Osteoblast (primary cell): ENCODE measurements at places on chromosomes 1 and 21. TPM values are rescaled to one million over a fixed set of nuclear protein-coding genes. Genes with fewer than 3 reads are reported as not detected.

Gene GNG4
- under 0.01 and 0.29 TPM in 2 replicates for total RNA-seq

GRCh38 chr1:228548788-228549187, 61.6 kb downstream of the RNF187 start:
- no peak overlapping the region for H3K4me3 ChIP-seq
- H3K4me1 ChIP-seq: no peaks in the 10 kb centered on the region
- H3K27me3 ChIP-seq: no peaks in the 10 kb centered on the region
- H3K27ac ChIP-seq: no peak overlapping the region
- no peak for DNase-seq
- H3K36me3 ChIP-seq: no peaks in the 10 kb centered on the region

DNA sequence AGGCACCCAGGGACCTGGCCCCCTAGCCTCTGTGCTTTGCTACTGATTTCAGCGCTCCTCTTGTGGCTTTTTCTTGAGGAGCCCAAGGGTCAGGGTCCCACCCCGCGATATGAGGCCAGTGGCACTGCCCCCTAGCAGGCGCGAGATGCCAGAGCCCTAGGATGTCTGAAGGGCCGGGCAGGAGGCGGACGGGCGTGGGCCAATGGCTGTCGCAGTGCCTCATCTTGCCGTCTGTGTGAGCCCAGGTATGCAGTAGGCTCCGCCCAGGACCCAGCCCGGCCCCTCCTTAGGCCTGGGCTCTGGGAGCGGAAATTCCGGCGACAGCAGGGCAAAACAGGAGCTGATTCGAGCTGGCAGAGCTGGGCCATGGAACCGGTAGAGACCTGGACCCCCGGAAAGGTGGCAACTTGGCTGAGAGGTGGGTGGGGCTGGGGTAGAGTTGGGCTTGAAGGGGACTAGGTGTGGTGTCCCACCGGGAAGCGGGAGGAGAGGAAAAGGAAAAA, at the start of gene CNKSR1:
CNKSR1 (plus strand) TSS at position 310 of the 503 bp plus-strand sequence; CDS start at position 367, 57 bp downstream.
- H3K4me1 ChIP-seq: no peaks in the 10 kb centered on the region
- no peaks in the 10 kb centered on the region for H3K36me3 ChIP-seq
- no peak within 1 kb of the TSS for H3K27ac ChIP-seq
- H3K4me3 ChIP-seq: no peak within 1 kb of the TSS
- DNase-seq: no peak

GRCh38 chr1:77388661-77389060, 106.8 kb downstream of the AK5 start:
- H3K4me3 ChIP-seq: no peak overlapping the region
- peaks cover 5% of the 10 kb centered on the region for H3K4me1 ChIP-seq
- H3K27me3 ChIP-seq: no peaks in the 10 kb centered on the region
- H3K36me3 ChIP-seq: no peaks in the 10 kb centered on the region
- no peak for DNase-seq
- no peak overlapping the region for H3K27ac ChIP-seq

DNA sequence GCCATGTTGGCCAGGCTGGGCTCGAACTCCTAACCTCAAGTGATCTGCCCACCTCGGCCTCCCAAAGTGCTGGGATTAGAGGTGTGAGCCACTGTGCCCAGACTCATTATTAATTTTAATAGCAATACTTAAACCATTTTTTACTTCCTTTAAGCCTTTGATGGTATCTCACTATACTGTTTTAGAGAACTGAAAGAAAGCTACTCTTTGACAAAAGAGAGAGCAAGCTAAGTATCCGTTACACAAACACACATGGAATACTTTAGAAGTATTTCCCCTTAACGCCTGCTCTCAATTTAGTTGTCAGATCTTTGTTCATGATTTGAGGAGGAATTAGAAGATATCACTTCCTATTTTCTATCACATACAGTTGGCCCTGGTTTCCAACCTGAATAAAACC, 189.4 kb downstream of the COP1 start:
- no peak for DNase-seq
- H3K4me1 ChIP-seq: no peaks in the 10 kb centered on the region
- H3K27ac ChIP-seq: no peak overlapping the region
- H3K36me3 ChIP-seq: no peaks in the 10 kb centered on the region
- no peaks in the 10 kb centered on the region for H3K27me3 ChIP-seq

DNA sequence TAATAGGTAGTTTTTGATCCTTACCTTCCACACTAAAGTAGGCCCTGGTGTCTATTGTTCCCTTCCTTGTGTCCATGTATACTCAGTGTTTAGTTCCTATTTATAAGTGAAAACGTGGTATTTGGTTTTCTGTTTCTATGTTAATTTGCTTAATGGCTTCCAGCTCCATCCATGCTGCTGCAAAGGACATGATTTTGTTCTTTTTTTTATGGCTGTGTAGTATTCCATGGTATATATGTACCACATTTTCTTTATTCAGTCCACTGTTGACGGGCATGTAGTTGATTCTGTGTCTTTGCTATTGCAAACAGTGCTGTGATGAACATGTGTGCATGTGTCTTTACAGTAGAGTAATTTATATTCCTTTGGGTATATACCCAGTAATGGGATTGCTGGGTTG, 20.8 kb downstream of the PRCC start:
- no peak overlapping the region for H3K4me3 ChIP-seq
- DNase-seq: no peak
- H3K27ac ChIP-seq: no peak overlapping the region
- H3K36me3 ChIP-seq: peaks cover 61% of the 10 kb centered on the region
- H3K27me3 ChIP-seq: no peaks in the 10 kb centered on the region

- no peak overlapping the region for H3K4me3 ChIP-seq
- no peak for DNase-seq
- H3K36me3 ChIP-seq: no peaks in the 10 kb centered on the region
- H3K27me3 ChIP-seq: no peaks in the 10 kb centered on the region
- no peaks in the 10 kb centered on the region for H3K4me1 ChIP-seq
Measured at GRCh38 chr1:79667848-79668696, 661.5 kb upstream of the ADGRL4 start.

DNA sequence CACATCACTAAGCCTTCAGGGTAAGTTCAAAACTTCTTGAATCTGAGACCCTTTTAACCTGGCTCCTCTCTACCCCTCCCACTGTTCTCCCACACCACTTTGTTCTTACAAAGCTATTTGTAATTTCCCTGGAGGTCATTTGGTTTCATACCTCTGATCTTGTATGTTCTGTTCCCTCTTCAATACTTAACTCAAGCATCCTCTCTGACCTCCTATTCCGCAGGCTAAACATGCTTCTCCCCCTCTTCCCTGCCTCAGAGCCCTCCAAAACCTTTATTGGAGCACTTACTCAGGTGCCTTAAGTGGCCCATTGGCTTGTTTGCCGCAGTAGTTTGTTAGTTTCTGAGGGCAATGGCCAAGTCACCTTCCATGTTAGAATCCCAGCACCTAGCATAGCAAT, 54.8 kb downstream of the SSX2IP start:
- H3K4me1 ChIP-seq: peaks cover 12% of the 10 kb centered on the region
- no peak overlapping the region for H3K27ac ChIP-seq
- no peak overlapping the region for H3K4me3 ChIP-seq
- no peak for DNase-seq
- no peaks in the 10 kb centered on the region for H3K27me3 ChIP-seq

Gene SLC9A1
- 6.2 and 7.6 TPM in 2 replicates for total RNA-seq

- no peaks in the 10 kb centered on the region for H3K36me3 ChIP-seq
- H3K4me3 ChIP-seq: no peak overlapping the region
- peaks cover 14% of the 10 kb centered on the region for H3K27me3 ChIP-seq
- DNase-seq: no peak
- H3K4me1 ChIP-seq: no peaks in the 10 kb centered on the region
- H3K27ac ChIP-seq: no peak overlapping the region
Measured at GRCh38 chr21:44732956-44733355, 21.6 kb upstream of the TSPEAR start.

- no peak for DNase-seq
- H3K27me3 ChIP-seq: no peaks in the 10 kb centered on the region
- no peaks in the 10 kb centered on the region for H3K4me1 ChIP-seq
- H3K27ac ChIP-seq: no peak overlapping the region
Measured at GRCh38 chr1:38464071-38464661, 395.4 kb downstream of the RRAGC start.

- H3K27me3 ChIP-seq: peaks cover 11% of the 10 kb centered on the region
- no peak for DNase-seq
- H3K27ac ChIP-seq: no peak overlapping the region
- no peaks in the 10 kb centered on the region for H3K36me3 ChIP-seq
- no peak overlapping the region for H3K4me3 ChIP-seq
Measured at GRCh38 chr21:42741066-42741465, 87.6 kb downstream of the PDE9A start.

- peak overlapping the region; percentile 72 for H3K27ac ChIP-seq
- peak overlapping the region; percentile 79 for H3K4me3 ChIP-seq
- H3K4me1 ChIP-seq: peaks cover 70% of the 10 kb centered on the region
- no peaks in the 10 kb centered on the region for H3K36me3 ChIP-seq
Measured at GRCh38 chr1:26697978-26698849, 2.4 kb downstream of the ARID1A start.

DNA sequence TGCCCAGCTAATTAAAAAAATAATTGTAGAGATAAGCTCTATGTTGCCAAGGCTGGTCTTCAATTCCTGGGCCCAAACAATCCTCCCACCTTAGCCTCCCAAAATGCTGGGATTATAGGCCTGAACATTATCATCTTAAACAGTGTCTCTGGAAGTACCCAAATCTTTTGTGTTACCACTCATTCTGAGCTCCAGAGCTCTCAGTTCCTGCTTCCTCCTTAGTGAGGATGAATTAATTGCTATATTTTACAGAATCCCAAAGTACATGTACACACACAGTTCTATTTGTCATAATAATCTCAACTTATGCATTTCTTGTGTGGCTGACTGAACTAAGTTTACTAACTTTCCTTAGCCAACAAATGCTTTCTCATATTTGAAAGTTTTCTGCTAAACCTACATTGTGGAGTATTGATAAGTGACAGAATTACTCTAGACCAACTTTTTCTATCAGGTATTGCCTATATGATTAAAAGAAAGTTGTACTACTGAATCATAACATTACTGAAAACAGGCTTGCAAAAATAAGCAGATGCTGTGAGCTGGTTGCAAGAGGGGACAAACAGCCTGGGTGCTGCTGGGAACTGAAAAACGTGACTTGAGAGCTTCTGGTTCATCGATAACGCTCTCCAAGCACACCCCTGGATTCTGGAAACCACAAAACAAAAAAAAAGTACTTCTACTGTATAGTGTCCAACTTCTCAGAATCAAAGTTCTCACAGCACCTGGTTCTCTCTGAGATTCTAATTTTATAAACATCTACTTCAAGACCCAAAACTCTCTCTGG, 15.3 kb downstream of the VAV3 start:
- no peaks in the 10 kb centered on the region for H3K4me1 ChIP-seq
- H3K27ac ChIP-seq: no peak overlapping the region
- H3K4me3 ChIP-seq: no peak overlapping the region
- H3K36me3 ChIP-seq: no peaks in the 10 kb centered on the region
- H3K27me3 ChIP-seq: no peaks in the 10 kb centered on the region

DNA sequence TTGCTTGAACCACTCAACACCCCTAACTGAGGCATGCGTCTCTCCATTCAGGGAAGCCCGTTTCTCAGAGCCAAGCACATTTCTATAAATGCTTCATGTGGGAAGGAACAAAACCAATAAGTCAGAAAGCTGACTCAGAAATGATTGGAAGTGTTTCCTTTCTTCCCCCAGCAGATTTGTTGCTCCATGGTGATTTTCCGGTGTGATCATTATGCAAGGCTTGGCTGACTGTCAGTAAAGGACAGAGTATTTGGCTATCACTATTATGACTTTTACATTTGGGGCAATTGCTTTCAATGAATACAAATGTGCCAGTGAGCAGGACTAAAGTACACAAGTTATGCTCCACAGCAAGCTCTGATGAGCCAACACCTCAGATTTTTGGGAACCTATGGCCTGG, 53.3 kb upstream of the ZC3H11B start:
- H3K27me3 ChIP-seq: no peaks in the 10 kb centered on the region
- H3K4me1 ChIP-seq: peaks cover 15% of the 10 kb centered on the region
- peak overlapping the region; percentile 4 for H3K27ac ChIP-seq
- H3K36me3 ChIP-seq: no peaks in the 10 kb centered on the region
- H3K4me3 ChIP-seq: peak overlapping the region; percentile 17

Gene FALEC
- total RNA-seq: 0.36 TPM in 1 of 2 replicates, not detected in the other

GRCh38 chr1:15923241-15923640, 52.7 kb downstream of the ZBTB17 start:
- peaks cover 37% of the 10 kb centered on the region for H3K4me1 ChIP-seq
- H3K27me3 ChIP-seq: no peaks in the 10 kb centered on the region
- peaks cover 45% of the 10 kb centered on the region for H3K36me3 ChIP-seq
- peak; percentile 83 for DNase-seq

Gene BNIPL
- under 0.01 and 1.2 TPM in 2 replicates for total RNA-seq

Gene FMO1
- total RNA-seq: not detected in 2 replicates

DNA sequence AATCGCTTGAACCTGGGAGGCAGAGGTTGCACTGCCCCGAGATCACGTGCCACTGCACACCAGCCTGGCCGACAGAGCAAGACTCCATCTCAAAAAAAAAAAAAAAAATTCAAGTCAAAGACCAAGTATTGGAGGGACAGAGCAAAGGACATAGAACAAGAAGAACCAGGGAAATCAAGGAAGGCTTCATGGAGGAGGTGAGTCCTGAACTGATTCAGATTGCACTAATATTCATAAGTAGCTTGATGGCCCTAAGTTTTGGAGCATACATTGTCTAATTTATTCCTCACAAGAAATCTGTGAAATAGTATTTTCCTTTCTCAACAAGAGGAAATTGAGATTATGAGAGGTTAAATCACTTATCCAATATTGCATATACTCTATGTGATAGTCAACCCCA, 3.9 kb upstream of the PRR9 start:
- H3K4me1 ChIP-seq: no peaks in the 10 kb centered on the region
- no peak overlapping the region for H3K27ac ChIP-seq
- no peaks in the 10 kb centered on the region for H3K36me3 ChIP-seq
- no peak overlapping the region for H3K4me3 ChIP-seq
- no peak for DNase-seq

Gene ZNF644
- total RNA-seq: 57.5 and 59.5 TPM in 2 replicates

- H3K36me3 ChIP-seq: no peaks in the 10 kb centered on the region
- DNase-seq: peak; percentile 85
- peak overlapping the region; percentile 48 for H3K4me3 ChIP-seq
- peak overlapping the region; percentile 85 for H3K27ac ChIP-seq
- peaks cover 27% of the 10 kb centered on the region for H3K4me1 ChIP-seq
Measured at GRCh38 chr1:24390924-24391782, 22.4 kb downstream of the STPG1 start.

Gene PGLYRP4
- not detected in 2 replicates for total RNA-seq
